H9 (cell line): ENCODE measurements at places on chromosomes 12 and 14.

DNA sequence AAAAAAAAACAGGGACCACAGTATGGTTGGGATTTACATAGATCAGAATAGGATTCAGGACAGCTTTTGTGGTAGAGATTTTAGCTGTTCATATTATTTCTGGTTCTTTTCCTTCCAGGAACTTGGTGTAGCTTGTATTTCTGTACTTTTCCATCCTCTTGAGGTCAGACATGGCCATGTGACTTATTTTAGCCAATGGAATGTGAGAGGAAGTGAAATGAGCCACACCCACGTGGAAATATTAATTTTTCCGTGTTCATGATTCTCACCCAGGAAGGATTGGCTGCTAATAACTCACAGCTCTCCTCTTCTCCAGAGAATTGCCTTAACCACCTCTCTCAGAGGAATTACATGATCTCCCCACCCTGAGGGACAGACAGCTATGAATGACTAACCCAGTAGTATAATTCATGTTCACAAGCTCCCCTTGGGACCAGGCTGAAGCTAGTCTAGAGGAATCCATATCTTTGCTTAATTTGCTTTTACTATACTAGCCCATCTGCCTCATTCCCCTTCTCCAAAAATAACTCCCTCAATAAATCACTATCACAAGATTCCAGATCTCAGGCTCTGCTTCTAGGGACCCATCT lies 340.4 kb downstream of the NUAK1 start:
- no peak for DNase-seq

DNA sequence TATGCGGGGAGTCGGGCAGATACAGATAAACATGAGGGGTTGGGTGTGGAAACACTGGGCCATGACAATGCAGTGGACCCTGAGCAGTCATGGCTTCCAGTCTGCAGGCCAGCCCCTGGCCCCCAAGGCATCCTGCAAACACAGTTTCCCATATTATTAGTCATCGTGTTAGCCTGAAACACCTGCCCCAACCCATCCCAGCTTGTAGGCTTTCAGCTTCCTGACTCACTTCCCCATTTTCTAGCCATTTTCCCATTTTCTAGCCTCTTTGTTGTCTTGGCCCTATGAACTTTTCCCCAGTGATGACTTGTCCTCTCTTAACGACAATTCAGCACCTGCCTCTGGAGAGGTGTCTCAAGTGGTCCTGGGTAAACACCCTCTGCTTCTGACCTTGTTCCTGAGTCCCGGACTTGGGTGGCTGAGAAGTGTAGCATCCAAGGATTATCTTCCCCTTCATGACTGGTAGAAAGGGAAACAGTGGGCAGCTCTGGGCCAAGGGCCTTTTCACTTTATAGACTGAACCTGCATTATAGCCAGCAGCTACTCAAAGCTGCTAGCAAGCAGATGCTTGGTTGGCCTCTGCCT lies 4.3 kb upstream of the PGF start:
- DNase-seq: no peak

DNA sequence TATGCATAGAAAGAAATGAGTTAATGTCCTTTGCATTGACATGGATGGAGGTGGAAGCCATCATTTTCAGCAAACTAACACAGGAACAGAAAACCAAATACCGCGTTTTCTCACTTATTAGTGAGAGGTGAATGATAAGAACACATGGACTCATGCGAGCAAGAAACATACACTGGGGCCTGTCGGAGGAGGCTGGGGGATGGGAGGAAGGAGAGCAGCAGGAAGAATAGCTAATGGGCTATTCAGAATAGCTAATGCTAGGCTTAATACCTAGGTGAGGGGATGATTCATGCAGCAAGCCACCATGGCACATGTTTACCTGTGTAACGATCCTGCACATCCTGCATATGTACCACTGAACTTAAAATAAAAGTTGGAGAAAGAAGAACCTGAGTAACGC lies 29.1 kb upstream of the SYT1 start:
- DNase-seq: no peak

GRCh38 chr12:44972746-44973421 lies 78.0 kb downstream of the DBX2 start:
- DNase-seq: peak; percentile 67

DNA sequence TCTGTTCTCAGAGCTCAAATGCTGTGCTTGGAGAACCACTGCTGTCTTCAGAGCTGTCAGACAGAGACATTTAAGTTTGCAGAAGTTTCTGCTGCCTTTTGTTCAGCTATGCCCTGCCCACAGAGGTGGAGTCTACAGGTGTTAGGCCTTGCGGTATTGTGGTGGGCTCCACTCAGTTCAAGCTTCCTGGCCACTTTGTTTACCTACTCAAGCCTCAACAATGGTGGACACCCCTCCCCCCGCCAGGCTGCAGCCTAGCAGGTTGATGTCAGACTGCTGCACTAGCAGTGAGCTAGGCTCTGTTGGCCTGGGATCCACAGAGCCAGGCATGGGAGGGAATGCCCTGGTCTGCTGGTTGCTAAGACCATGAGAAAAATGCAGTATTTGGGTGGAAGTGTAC lies 323.8 kb downstream of the BCAT1 start:
- DNase-seq: no peak

DNA sequence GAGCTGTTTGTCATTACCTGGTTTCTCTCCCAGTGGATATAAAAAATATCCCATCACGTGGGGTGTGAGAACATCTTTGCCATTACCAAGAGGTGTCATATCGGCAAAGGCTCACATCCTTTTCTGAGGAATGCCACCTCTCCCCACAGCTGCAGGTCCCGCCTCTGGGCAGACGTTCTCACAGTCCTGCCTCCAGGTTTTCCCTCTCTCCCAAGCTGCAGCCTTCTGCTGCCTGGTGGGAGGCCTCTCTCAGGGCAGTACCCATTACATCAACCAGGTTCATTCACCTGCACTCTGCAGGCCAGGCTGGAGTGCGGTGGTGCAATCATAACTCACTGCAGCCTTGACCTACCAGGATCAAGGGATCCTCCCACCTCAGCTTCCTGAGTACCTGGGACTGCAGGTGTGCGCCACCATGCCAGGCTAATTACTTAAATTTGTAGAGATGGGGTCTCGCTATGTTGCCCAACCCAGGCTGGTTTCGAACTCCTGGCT lies 15.0 kb upstream of the TMEM119 start:
- DNase-seq: peak; percentile 86

GRCh38 chr14:42421377-42422078 lies 814.9 kb downstream of the LRFN5 start:
- DNase-seq: no peak

DNA sequence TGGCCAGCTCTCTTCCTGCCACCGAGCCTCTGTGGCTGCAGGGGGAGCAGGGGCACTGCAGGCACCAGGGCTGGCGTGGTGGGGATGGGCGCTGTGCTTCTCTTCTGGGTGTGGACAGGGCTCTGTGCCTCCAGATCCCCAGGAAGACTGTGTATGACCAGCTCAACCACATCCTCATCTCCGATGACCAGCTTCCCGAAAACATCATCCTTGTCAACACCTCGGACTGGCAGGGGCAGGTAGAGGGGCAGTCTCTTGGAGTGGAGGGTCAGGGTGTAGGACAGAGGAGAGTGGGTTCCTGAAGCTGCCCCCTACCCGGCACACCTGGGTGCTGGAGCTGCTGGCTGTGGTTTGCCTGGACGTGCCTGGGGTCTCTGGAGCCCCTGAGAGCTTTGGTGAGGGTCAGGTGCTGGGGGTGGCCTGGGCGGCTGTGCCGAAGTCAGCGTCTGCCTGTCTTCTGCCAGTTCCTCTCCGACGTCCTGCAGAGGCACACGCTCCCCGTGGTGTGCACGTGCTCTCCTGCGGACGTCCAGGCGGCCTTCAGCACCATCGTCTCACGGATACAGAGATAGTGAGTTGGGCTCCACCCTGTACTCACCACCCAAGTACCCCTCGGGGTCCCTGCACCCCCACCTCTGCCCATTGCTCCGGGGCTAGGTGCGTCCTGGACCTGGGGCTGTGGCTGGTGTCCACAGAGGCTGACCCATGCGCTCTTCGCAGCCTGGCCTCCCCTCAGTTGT lies 15.8 kb upstream of the TEX22 start:
- no peak for DNase-seq

GRCh38 chr12:93219947-93220346 lies 157.8 kb upstream of the NUDT4 start:
- no peak for DNase-seq

DNA sequence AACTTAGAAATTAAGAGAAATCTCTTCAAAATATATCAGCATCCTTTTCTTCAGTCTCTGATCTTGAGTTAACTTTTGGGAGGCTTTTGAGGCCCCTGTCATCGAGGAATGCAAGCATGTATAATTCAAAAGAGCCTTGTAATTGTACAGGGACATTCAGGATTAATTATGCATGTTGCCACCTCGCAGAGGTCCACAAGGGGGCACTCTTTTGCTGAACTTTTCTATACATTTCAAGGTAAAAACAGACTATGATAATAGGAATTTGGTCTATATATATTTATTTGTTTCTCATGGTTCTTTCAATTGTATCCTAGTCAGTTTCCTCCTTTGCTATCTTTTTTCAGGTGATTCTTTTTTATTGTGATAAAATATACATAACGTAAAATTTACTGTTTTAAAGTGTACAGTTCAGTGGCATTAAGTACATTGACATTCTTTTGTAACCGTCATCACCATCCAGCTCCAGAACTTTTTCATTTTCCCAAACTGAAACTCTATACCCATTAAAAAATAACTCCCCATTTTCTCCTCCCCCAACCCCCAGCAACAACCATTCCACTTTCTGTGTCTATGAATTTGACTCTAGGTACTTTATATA lies 47.0 kb upstream of the SLC2A13 start:
- DNase-seq: no peak

GRCh38 chr14:92340931-92341330 lies 18.0 kb downstream of the SLC24A4 start:
- DNase-seq: no peak

- no peak for DNase-seq
Observed at GRCh38 chr14:39233680-39234326, at the start of gene MIA2. MIA2 (plus strand) TSS chr14:39233915; CDS start chr14:39234115, 200 bp downstream.

GRCh38 chr14:40123816-40124215 lies 691.6 kb upstream of the FBXO33 start:
- DNase-seq: no peak

DNA sequence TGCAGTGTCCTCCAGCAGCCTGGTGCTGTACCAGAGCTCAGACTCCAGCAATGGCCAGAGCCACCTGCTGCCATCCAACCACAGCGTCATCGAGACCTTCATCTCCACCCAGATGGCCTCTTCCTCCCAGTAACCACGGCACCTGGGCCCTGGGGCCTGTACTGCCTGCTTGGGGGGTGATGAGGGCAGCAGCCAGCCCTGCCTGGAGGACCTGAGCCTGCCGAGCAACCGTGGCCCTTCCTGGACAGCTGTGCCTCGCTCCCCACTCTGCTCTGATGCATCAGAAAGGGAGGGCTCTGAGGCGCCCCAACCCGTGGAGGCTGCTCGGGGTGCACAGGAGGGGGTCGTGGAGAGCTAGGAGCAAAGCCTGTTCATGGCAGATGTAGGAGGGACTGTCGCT lies 15.2 kb downstream of the C12orf43 start:
- no peak for DNase-seq

DNA sequence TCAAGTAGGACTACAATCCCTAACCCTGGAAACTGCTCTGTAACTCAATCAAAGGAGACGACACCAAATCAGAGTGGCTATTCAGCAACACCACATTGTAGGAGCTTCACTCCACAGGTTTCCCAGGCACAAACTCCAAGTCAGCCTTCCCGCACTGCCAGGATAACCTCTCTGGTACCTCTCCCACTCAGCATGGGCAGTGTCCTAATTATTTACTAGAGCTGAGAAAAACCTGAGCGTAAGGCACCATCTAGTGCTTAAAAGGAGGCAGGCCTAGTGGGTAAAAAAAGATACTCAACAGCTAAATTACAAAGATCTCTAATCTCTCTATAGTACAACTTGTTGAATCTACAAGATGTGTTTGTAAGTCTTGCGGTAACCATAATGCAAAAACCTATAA lies 36.1 kb downstream of the PARP11 start:
- DNase-seq: peak; percentile 53

DNA sequence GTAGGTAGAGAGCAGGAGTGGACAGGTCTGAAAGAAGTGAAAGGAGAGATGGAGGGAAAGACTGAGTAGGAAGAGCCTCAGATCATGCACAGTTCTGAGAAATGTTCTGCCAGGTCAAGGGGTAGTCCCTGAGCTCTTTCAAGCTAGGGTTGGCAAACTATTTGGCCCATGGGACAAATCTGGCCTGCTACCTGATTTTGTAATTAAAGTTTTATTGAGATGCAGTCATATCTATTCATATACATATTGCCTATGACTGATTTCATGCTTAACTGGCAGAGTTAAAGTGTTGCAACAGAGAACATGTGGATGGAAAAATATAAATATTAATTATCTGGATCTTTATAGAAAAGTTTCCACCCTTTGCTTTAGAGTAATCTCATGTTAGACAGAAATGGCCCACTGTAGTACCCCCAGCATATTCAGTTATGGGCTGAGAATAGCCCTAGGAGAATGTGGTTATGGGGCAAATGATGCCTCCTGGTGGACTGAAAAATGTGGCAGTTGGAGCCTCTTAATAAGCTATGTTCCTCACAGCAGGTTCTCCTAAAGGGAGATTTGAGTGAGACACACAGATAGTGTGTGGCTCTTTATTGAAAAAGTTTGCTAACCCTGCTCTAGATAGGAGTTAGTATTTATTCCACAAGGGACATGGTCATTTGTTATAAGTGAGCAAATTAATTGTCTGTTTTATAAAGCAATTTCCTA lies 476.9 kb downstream of the LRIG3 start:
- DNase-seq: peak; percentile 45

DNA sequence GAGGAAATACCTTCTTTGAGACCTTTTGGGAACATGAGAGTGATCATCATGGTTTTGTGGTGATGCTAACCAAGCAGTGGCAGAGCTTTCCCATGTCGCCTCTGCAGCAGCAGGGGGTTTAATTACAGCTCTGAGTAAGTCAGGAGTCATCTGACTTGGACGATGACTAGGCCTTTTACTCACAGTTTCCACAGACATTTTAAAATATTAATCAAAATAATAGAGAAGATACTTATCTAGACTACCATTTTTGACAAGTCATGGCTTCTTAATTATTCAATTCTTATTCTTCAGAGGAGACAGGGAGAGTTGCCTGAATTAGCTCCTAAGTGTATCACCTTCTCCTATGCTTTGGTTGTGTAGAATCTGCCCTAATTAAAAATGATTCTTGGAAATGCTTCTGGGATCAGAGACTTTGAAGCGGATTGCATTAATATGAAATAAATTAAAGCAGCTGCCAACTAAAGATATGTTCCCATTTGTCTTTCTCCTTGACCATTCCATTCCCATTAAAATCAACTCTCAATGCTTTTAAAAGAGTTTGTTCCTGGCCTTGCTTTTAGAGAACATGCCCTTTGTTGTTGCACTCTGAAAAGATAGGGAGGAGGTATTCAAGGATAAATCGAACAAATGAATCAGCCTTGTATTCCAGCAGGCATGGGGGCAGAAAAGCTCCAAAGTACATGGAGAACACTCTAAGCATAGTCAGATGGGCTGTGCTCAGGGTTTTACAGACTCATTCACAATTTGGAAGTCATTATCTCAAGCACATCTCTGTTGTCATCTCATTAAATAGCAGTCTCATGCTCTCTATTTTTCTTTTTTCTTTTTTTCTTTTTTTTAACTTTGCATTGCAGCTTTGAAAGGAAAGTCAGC lies 7.7 kb upstream of the IFNG-AS1 start:
- DNase-seq: no peak

GRCh38 chr14:94907626-94908261 lies 137.8 kb upstream of the GSC start:
- no peak for DNase-seq

- DNase-seq: no peak
Observed at GRCh38 chr12:100953217-100953616, 158.6 kb downstream of the ANO4 start.
